ENCODE measurements at places on chromosomes 3 and 15.

- no peak for DNase-seq
Measured at GRCh38 chr3:10526366-10526765, 21.0 kb upstream of the ATP2B2 start.

GRCh38 chr3:20054549-20054987 lies 14.3 kb downstream of the KAT2B start:
- DNase-seq: peak; percentile 26

DNA sequence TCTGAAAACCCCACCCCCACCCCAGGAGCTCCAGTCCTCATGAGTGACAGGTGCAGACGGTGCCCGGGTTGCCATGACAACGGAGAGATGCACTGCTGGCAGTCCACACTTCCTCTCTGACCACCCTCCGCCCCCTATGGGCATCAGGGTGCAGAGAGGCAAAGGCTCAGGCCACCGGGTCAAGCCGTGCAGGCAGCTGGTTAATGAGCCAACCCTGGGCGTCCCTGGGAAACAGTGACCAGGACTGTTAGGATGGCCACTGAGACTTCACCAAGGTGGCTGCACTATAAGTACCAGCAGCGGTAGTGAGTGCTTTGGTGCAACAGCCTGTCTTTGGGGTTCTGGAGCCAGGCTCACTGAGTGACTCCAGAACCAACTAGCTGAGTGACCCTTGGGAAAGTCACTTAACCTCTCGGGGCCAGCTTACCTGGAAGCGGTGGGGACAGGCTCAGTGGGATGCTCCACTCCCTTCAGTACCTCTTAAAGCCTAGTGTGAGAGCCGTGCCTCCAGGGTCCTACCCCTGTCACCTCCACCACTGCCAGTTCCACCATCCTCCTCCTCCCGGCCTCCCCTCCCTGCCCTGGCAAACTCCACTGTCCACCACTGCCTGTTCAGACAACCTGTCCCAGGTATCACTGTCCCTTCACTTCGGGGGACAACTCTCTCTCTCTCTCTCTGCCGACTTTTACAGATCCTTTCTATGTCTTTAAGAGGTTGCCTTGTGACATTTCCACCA lies 121.0 kb upstream of the PRR20G start:
- no peak for DNase-seq

DNA sequence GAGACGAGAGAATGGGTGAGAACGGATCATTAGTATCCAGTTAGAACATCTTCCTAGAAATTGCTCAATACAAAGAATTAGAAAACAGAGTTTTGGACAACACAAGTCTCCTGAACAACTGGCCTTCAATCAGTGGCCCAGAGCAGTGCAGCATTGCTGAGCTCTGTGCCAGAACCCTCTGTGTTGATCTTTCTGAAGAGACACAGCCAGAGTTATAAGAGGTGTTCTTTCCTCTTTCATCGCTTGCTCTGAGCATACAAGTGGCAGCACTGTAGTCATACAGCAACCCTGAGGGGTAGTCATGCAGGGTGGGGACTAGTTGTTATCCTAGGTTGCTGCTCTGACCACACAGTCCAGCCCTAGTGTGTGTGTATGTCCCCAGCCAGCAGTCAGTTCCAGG lies 4.0 kb downstream of the KNSTRN start:
- no peak for DNase-seq

DNA sequence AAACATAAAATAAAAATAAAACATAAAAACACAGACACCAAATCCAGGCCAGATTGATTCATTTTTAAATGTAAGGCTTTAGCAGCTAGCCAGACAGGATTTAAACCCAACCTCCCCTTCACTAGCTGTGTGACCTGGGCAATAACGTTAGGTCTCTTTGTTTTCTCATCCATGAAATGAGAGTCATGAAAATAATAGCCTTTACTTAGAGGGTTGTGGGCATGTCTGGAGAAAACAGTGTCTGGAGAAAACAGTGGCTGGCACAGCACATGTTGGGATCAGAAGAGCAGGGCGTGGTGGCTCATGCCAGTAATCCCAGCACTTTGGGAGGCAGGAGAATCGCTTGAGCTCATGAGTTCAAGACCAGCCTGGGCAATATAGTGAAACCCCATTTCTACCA lies 1.9 kb upstream of the DPPA4 start:
- no peak for DNase-seq

- no peak for DNase-seq
Measured at GRCh38 chr3:40768536-40768935, 243.8 kb downstream of the ZNF621 start.

All from amniotic stem cell (primary cell).